ENCODE measurements at places on chromosomes 5 and 9.
A peak's percentile ranks its signal among the peaks of the same experiment; 100 is the strongest.

DNA sequence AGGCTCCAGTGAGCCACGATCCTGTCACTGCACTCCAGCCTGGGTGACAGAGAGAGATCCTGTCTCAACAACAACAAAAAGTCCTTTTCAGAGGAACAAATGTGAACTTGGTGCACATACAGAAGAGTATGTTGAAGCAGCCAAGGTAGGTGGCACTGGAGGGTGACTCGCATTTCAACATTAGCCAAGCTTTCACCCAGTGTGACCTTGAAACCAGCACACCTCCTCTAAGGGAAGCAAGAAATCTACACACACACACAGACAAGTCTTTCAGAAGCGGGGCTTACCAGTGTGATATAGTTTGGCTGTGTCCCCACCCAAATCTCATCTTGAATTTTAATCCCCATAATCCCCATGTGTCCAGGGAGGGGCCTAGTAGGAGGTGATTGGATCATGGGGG is 225.2 kb downstream of the SEMA5A start:
- no peak for DNase-seq

DNA sequence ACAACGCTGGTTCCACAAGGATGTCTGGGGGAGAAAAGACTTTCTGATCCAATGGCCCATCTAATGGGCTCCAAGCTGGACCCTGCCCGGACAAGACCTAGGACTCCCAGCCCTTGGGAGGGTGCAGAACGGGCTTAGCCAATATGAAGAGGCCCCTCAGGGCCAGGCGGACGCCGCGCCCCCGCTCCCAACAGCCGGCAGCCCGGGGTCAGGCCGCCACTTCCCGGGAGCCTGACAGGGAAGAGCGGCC is 493 bp downstream of the P4HA2 start:
- DNase-seq = no peak

DNA sequence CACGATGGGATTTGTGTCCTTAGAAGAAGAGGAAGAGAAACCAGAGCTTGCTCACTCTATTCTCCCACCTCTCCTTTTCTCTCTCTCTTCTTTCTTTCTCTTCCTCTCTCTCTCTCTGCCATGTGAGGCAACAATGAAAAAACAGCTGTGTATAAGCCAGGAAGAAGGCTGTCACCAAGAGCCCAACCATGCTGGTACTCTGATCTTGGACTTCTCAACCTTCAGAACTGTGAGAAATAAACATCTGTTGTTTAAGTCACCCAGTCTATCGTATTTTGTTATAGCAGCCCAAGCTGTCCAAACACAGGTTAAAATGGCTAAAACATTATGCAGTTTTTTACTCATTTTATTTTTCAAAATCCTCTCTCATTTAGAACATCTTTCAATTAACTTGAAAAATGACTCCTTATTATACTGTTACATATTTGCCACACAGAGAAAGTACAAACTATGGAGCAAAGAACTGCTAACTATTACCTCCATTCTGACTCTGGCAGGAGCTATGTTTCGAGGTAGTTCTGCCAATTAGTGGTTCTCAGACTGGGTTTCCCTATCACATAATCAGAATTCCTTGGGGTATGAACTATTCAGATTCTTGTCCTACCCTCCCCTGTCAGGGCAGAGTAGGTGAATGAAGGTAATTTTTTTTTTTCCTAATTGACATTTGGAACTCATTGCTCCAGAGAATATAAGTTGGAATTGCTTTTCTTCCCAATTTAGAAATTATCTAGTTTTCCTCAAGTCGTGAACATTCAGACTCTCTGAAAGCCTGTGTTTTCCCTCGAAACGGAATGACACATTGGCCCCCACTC is 434.6 kb downstream of the ENC1 start:
- DNase-seq = no peak

DNA sequence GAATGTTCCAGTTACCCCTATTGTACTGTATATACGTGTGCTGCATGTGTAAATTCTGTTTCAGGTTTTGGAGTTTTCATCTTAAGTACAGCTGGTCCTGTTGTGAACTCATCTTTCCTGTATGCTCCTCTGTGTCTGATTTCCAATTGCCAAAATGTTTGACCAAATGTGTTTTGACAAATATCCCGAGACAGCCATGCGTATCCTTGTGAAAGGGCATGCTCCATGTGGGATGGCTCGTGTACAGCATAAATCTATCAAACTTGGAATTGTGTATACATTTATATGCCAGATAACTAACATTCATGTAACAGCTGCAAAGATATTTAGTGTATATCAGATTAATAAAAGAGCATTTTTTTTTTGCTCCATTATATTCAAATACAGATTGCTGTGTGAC is 69.5 kb upstream of the IQGAP2 start:
- no peak for DNase-seq

- DNase-seq = no peak
Observed at GRCh38 chr5:32692036-32692746, 18.9 kb upstream of the NPR3 start.

DNA sequence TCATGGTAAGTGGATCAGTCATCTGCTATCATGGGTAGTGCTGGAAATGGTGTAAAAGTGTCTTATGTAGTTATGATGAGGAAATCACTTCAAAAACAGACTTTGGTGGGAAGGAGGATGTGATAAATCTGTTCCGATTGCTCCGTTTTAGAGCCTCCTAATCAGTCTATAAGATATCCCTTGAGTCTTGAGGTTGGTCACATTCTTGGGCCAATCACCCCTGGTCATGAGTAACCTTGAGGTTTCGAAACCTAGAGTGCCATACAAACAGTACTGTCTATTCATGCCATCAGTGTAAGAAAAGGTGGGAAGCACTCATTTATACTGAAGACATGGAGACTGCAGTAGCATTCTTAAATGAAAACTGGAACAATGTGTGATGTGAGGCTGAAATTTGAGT is 45.8 kb downstream of the LRRTM2 start:
- no peak for DNase-seq

DNA sequence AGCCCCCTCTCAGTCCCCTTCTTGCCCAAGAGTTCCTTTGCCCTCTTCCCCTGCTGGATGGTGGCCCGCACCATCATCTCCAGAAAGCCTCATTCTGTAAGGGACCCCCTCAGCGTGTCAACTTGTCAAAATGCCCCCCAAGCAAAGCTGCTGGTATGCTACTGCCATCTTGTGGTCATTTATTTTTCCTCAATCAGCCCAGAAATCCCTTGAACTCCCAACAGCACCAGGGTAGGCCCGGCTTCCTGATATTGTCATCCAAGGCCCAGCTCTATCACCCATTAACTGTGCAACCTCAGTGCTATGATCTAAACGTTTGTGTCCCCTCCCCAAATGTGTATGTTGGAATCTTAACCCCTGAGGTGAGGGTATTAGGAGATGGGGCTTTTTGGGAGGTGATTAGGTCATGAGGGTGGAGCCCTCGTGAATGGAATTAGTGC is 53.2 kb upstream of the FBXW11 start:
- DNase-seq = no peak

GRCh38 chr9:130663258-130663976 is 977 bp upstream of the PRDM12 start:
- no peak for DNase-seq

GRCh38 chr9:101486693-101487442 is 46.8 kb upstream of the RNF20 start:
- DNase-seq = no peak

- no peak for DNase-seq
Observed at GRCh38 chr5:61328791-61329549, 3.1 kb upstream of the ZSWIM6 start.

GRCh38 chr9:33438926-33439680 is 8.3 kb downstream of the AQP3 start:
- no peak for DNase-seq

- DNase-seq = peak; percentile 94
Observed at GRCh38 chr9:108142504-108143201, 653.1 kb upstream of the KLF4 start.

GRCh38 chr9:77834898-77835488 is 186.9 kb upstream of the GNA14 start:
- DNase-seq = no peak

DNA sequence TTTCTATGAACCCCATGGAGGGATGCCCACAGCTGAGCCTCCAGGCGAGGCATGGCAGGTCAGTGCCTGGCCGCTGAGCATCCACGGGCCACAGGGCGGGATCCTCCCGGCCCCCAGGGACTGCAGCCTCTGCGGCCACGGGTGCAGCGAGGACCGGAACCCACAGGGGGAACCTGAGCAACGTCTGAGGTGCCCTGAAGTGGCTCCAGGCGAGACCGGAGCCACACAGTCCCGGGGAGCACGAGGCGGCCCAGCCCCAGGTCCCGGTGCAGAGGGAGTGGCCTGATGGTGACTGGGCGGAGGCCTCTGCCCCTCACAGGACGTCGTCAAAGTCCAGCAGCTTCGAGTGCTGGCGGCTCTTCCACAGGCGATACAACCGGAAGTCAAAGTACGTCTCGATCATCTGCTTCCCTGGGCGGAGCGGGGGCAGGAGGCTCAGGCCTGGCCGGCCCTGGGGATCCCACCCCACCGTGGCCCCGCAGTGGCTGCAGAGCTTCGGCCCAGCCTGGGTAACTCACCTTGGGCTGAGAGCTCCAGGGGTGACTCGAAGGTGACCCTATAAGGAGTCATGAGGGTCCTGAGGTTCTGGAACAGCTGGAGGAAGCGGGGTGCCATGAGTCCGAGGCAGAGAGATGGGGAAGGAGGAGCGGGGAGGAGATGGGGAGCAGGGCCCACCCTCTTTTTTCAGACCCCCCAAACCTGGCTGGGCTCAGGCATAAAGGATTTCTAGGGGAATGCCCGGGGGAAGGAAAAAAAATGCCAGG is 8.1 kb upstream of the ENTPD8 start:
- DNase-seq = no peak

- DNase-seq = no peak
Observed at GRCh38 chr5:42745426-42745825, 11.2 kb upstream of the CCDC152 start.

GRCh38 chr9:135716045-135716444 is 14.1 kb downstream of the KCNT1 start:
- DNase-seq = no peak

DNA sequence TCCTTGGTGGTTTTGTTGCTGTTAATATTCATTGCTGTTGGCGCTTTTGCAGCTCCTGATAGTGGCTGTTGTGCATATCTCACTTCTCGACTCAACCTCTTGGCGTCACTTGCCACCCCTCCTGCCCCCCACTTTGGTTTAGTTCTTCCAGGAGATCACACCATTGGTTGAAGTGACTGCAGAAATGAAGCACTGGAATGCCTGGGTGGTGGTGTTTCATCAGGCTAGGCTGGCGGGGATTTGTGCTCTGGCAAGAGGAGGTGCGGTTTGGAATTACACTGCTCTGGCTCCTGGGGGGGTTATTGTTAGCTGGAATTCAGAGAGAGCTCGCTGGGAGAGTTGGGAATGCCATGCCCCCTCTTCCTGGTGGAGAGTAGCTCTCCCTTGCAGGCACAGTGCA is 11.5 kb downstream of the PRRC2B start:
- peak; percentile 82 for DNase-seq

DNA sequence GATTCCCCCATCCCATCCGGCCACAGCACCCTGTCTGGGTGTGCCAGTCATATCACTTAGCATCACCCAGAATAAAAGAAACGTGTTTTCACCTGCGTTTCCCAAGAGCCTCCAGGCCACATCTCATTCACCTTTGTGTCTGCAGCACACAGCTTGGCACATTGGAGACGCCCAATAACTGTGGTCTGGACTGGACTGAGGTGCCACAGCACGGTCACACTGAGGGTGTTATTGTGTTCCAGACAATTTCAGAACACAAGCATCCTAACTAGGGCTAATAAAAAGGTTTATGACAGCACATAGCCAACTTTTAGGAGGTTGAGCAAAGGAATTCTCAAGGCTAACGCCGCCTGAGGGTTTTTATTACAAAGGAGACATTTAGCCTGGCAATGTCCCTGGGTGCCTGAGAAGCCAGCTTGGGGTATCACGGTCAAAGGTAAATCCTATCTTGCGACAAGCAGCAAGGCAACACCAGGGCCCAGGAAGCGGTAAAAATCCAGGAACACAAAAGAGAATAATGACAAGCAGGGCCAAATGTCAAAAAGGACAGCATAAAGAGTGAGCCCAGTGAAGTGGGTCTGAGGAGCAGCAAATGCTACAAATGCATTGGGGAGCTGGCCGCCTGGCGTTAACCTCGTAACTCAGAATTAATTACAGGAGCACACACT is 3.4 kb downstream of the EPB41L4B start:
- DNase-seq = no peak

DNA sequence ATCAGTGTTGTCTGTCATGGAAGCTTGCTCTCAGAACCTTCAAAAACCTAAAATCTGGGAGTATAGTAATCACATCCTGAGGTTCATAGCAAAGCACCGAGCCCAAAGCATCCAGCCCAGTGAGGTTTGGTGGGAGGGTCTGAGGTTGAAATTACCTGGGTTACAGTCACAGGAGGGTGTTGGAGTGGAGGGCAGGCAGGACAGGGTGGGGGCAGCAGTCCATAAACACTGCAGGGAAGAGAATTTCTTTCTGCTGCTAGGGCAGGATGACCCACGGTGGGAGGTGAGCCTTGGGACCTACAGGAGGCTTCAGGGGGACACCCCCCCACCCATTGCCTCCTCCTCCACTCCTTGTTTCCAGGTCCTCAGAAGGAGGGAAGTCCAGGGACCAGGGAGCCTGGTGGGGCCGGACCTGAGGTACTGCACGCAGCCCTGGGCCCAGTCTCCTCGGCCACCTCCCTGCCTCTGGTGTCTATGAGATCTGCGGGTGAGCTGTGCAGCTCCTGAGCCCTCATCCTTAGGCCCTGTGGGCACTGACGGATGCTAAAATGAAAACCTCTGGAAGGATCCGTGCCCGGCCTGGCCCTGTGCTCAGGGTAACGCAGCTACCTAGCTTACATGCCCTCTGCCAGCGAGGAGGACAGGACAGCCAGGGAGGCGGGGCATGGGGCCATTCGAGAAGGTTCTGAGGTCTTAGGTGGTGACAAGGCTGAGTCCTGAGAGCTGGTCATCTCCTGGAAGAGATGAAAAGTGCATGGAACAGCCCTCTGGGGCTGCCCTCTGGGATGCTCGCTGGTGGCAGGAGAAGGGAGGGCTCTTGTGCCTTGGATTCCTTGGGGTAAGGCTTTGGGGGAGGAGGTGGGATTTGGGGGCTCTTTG is 1.8 kb upstream of the ADCY2 start:
- DNase-seq = no peak

GRCh38 chr9:137820161-137820855 is 57.3 kb upstream of the CACNA1B start:
- DNase-seq = no peak

GRCh38 chr5:127014573-127014972 is 15.8 kb downstream of the MARCHF3 start:
- DNase-seq = no peak

GRCh38 chr9:129626625-129627284 is 792 bp downstream of the NTMT1 start:
- DNase-seq = no peak

GRCh38 chr9:119841016-119841415 is 471.8 kb upstream of the BRINP1 start:
- DNase-seq = peak; percentile 4

GRCh38 chr5:4862500-4862899 is 277.6 kb upstream of the ADAMTS16 start:
- peak; percentile 54 for DNase-seq

DNA sequence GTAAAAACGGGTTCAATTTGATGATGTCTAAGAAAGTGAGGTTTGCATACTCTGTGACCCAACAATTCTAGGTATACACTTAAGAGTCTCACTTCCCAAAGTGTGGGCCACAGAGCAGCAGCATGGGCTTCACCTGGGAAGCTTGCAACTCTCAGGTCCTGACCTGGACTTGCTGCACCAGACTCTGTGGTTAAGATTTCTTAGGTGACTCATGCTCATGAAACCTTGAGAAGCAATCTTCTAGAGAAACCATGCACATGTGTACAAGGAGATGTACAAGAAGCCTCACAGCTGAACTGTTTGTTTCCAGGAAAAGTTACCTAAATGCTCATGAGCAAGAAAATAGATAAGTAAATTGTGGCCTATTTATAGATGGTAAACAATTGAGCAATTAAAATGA is 30.0 kb downstream of the DNAJC21 start:
- peak; percentile 24 for DNase-seq

All from astrocyte of the cerebellum (primary cell).